ENCODE measurements at places on chromosomes 2 and 18.

DNA sequence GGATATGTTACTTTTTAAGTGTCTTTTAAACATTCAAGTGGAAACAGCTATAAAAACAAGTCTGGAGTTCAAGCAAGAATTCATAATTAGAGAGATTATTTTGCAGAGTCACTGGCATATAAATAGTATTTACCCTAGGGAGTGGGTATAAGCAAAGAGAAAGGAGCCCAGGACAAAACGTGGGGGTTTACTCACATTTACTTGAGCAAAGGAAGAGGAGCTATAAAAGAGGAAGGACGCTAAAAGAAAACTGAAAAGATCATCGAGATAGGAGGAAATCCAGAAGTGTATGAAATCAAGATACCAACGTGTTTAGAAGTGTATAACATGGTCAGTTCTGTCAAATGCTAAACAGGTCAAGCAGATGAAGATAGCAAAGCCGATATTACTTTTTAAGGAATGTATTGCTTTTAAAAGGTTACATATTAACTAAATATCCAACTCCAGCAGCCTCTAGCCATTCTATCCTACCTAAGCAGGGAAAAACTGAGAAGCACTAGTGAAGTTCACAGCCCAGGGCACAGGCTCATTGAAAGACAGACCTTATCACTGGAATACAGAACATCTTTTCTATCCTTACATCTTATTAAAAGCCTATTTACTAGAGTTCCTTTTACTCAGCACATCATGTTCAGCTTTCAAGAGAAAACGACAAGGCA is 8.6 kb downstream of the KANSL1L start:
- no peak for DNase-seq

GRCh38 chr2:12982149-12982584 is 265.4 kb downstream of the TRIB2 start:
- peak; percentile 27 for DNase-seq

GRCh38 chr18:371609-371982 is 103.7 kb upstream of the THOC1 start:
- DNase-seq = no peak

GRCh38 chr2:190184460-190184859 is 121.9 kb upstream of the MSTN start:
- DNase-seq = no peak

- DNase-seq = peak; percentile 59
These were observed 88.2 kb downstream of the PLB1 start for GRCh38 chr2:28583899-28584553.

DNA sequence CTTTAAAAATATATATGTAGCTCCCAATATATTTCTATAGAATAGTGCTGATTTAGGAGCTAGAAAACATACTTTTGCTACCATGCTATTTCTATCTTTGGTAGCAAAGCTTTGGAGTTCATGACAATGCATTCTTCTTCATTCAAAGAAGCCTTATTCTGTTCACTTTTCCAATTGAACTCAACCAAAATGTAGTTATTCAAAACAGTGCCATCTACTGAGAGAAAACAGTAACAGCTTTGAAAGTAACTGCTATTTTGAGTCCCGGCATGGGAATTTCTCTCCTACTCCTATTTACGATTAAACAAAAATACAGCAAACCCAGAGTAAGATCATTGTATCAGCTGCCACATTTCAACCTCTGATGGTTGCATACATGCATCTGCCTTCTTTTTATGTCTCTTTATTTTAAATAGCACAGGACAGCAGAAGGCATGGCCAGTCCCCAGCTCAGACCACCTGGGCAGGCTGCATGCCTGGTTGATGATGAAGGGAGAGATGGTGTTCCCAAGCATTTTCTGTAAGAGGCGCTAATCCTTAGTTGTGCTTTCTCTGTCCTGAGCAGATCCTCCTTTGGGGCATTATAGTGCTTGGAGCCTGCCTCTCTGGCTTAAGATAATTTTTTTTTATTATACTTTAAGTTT is 69.7 kb upstream of the SULT1C3 start:
- no peak for DNase-seq

DNA sequence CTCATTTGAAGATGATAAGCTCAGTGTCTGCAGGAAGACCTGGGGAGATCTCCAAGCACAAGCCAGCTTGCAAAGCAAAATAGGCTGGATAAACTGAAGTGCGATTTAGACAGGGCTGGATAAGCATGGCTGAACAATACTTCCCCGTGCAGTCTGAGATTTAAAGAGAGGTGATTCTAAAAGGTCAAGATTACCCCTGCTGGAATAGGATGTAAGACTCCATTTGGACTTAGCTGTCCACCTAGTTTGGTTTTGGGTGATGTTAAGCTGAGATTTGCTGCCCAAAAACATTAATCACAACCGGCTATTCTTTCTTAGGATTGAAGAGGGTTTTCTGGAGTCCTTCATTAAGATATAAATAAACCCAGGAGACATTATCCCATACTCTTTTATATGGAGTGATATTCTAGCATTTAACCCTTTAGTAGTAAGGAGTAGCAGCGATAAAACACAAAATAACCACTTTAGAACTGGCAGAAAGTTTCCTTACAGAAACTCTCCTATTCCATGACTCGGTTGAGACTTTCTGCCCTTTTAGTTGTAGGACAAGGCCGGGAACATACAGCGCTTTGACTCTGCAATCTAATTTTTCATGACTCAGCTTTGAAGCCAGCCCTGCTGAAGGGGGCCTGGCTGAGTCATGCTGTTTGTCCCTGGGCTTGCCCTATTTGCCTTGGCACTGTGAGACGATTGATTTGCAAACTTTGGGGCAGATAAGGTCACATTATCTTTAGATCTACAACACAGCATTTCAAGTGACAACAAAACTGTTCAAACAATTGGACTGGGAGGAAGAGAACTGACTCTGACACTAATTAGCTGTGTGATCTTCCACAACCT is 238.2 kb downstream of the GCA start:
- DNase-seq = no peak

- no peak for DNase-seq
These were observed 9.5 kb upstream of the GRHL1 start for GRCh38 chr2:9941996-9942390.

- DNase-seq = no peak
These were observed 383.1 kb upstream of the ID2 start for GRCh38 chr2:8298783-8299182.

DNA sequence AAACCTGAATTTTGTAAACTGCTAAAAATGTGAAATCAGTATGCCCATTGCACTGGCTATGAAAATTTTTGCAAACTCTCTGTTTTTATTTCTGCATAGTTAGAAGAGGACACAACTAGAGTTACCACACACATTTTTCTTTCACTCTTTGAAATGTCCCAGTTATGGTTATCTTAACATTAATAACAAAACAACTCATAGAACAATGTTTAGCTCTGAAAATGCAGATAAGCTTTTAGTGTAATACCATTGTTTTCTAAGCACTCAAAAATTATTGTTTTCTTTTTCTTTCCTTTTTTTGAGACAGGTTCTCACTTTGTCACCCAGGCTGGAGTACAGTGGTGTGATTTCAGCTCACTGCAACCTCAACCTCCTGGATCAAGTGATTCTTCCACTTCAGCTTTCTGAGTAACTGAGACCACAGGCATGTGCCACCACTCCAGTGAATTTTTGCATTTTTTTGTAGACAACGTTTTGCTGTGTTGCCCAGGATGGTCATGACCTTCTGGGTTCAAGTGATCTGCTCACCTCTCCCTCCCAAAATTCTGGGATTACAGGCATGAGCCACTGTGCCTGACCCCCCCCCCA is 1204.5 kb upstream of the ZEB2 start:
- no peak for DNase-seq

GRCh38 chr2:207835805-207836204 is 66.1 kb upstream of the FZD5 start:
- DNase-seq = no peak

DNA sequence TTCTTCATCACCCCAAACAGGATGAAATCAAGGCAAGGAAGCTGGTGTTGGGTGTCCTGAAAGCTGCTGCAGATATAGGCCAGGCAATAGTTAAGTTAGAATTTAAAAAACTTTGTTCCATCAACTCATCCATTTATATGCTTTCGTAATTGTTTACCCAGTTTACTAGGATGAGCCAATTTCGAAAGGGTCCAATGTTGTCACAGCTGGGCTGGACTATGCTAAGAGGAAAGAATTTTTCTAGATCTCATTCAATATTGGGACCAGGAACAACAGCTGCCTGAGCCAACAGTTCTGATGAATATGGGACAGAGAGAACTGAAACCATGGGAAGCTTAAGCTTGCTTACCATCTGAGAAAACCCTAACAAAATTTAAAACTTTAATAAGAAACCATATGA is 21.6 kb upstream of the SP3 start:
- no peak for DNase-seq

GRCh38 chr2:38907242-38907641 is 17.6 kb downstream of the ARHGEF33 start:
- DNase-seq = no peak

DNA sequence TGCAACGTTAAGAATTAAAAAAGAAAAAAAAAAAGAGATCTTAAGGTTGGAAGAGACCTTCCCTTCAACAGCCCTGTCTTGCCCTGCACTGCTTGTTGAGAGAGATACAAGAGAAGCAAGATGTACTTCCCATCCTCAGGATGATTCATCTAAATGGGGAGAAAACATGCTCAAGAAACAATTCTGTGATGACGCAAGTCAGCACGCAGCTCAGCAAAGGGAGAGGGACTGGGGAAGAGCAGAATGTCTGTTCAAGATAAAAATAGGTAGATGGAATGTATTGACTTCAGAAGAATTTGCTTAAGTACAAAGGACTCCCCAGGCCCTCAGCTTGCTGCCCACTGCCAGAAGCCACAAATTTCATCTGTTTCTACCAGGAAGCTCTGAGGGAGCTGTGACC is 198.2 kb upstream of the SPRED2 start:
- DNase-seq = no peak

- DNase-seq = no peak
These were observed 101.3 kb upstream of the ITGB6 start for GRCh38 chr2:160301420-160301819.

DNA sequence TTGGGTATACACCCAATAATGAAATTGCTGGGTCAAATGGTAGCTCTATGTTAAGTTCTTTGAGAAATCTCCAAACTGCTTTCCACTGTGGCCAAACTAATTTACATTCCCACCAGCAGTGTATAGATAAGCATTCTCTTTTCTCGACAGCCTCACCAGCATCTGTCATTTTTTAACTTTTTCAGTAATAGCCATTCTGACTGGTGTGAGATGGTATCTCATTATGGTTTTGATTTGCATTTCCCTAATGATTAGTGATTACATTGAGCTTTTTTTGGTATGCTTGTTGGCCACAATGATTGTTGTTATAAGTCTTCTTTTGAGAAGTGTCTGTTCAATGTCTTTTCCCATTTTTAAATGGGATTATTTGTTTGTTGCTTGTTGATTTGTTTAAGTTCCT is 50.4 kb upstream of the EPAS1 start:
- no peak for DNase-seq

DNA sequence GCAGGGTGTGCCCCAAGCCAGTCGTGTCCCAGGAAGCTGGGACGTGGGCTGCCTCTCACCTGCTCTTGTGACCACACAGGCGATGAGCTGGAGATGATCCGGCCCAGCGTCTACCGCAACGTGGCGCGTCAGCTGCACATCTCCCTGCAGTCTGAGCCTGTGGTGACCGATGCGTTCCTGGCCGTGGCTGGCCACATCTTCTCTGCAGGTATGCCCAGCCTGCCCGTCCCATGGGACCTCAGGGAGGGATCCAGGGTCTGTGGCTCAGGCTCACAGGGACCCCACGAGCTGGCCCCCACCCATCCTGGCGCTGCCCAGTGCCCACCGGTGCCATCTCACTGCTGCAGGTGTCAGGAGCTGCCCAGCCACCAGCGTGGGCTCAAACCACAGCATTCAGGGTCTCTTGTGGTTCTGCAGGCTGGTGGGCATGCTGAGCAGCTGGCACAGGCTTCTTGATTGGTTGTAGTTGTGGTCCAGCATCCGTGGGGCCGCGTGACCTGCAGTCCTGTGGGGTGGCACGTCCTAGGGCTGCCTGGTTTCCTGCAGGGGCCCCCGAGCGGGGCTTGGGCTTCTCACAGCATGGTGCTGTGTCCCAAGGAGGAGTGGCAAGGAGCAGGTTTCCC is 3.8 kb downstream of the BOK start:
- DNase-seq = no peak

DNA sequence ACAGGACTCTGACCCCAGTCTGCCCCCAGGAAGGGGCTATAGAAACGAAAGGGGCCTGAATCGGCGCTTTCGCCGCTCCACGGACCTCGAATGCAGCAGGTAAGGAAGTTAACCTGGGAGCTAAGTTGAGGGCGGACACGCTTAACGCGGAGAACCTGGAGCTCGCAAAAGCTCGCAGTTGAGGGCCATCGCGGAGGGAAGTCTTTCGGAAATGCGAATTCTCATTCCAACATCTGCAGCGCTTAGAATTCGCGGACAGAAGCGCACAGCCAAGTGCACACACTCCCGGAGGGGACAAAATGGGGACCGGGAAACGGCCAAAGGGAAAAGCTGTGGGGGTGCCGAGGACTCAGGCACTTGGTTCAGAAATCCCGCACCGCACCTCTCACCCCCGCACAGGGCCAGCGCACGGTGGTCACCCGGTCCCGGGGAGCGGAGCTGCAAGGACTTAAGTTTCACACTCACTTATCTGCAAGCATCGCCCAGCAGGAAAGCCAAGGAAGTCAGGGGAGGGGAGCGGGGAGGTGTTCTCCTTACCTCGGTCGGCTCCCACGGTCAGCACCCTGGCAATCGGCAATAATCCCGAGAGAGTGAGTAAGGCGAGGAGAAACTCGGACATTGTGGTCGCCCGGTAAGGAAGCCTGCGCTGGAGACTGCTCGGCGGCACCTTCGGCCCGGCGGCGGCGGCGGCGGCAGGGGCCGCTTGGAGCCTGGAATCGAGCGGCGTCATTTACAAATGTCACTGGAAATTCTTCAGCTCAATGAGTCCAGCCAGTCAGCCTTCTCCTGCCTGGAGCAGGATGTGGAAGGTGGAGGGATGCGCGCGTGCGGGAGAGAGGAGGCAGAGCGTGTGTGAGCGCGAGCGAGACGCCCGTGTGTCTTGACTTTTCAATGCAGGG is 456 bp downstream of the LRP1B start:
- peak; percentile 10 for DNase-seq

DNA sequence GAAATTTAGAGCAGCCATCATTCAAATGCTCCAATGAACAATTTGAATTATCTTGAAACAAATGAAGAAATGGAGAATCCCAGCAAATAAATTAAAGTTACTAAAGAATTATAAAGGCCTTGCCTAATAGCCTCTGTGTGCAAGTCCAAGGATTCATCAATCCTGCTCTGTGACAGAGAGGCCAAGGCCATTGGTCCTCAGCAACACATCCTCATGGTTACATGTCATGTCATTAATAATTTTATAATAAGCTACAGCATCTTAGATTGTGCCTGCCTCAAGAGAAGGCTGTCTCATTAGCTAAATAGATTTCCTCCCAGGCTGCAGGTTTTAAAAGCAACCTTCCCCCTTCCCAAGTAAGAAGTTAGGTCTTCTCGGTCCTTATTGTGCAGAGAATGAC is 611.6 kb downstream of the FBXO15 start:
- DNase-seq = no peak

DNA sequence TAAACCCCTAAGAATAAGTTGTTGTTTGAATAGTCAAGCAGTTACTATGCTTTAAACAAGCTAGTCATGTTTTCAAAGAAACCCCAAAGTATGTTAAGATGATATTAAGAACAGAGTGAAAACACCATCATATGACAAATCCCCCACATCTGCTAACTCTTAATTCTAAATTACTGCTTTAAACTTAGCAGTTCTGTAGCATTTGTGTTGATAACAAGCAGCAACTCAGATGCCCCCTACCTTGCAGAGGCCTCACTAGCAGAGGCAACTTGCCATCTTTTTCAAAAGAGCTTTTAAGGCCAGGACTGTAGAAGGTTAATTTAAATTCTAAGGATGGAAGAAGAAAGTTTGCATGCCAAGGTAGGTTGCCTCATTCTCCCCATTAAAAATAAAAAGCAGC is 376.2 kb downstream of the SETBP1 start:
- no peak for DNase-seq

- no peak for DNase-seq
These were observed 109.7 kb upstream of the BZW1 start for GRCh38 chr2:200702044-200702443.
